ENCODE measurements at places on chromosomes 7 and 10.

- no peak for DNase-seq
These were observed 211.9 kb upstream of the VSTM2A start for GRCh38 chr7:54330216-54330800.

DNA sequence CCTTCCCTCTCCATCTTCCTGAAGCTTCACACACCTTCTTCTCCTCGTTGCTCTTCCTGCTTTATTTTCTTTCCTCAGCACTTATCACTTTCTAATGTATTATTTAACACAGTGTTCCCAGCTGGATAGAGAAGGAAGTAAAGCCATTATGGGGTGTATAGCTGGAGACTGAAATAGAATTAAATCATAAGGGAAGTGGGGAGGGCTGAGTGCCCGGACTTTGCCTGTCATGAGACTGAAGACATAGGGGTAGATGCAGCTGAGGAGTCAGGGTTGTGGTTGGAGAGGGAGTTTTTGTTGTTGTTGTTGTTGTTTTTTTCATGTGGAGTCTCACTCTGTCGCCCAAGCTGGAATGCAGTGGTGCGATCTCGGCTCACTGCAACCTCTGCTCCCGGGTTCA is 65.3 kb downstream of the GALNT11 start:
- DNase-seq = no peak

- no peak for DNase-seq
These were observed 35.2 kb upstream of the STOX1 start for GRCh38 chr10:68792115-68792514.

DNA sequence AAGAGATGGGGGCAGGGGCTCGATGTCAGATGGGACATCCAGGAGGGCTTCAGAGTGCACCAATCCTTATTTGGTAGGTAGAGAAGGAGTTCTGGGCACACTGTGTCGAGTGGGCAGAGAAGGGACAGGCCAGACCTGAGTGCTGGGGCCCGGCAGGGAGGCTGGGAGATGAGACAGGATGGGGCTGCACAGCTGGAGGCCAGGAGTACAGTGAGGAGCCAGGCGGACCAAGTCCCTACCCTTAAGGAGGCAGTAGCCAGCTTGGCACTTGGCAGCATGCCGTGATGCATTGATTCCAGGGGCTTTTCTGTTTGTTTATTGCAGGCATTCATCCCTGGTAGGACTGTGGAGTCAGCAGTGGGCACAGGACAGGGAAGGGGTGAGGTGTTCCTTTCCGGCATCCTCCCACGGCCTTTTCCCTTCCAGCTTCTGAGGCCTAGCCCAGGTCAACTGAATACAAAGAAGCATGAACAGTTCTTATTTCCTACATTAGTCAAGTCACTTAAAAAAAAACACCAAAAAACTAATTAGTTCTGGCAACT is 168.8 kb upstream of the CDCA7L start:
- no peak for DNase-seq

DNA sequence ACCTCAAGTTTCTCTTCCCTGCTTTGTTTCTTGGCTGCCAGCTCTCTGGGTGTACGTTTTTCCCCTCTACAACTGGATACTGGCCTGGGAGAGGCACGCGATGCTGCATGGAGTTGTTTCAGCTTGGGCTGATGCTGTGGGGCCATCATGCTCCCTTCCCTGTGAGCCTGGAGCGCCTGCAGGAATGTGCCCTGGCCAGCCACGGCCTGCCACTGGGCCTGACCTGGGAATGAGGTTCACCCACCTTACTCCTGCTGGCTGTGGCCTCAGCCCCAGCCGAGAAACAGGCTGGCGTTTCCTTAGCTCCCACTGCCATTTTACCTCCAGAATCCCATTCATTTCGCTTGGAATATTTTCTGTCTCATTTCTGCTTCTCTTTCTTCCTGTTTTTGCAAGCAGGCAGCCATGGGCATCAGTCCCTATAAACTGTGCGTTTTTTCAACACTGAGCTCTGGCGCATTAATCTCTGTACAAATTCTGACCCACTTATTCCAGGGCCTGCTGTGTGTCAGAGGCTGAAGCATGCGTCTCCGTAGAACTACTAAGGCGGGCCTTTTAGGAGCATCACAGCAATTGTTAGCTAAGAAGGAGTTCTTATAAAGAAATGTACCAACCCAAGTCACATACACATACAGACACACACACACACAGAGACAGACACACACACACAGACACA is 57.9 kb downstream of the GATA3 start:
- DNase-seq = no peak

DNA sequence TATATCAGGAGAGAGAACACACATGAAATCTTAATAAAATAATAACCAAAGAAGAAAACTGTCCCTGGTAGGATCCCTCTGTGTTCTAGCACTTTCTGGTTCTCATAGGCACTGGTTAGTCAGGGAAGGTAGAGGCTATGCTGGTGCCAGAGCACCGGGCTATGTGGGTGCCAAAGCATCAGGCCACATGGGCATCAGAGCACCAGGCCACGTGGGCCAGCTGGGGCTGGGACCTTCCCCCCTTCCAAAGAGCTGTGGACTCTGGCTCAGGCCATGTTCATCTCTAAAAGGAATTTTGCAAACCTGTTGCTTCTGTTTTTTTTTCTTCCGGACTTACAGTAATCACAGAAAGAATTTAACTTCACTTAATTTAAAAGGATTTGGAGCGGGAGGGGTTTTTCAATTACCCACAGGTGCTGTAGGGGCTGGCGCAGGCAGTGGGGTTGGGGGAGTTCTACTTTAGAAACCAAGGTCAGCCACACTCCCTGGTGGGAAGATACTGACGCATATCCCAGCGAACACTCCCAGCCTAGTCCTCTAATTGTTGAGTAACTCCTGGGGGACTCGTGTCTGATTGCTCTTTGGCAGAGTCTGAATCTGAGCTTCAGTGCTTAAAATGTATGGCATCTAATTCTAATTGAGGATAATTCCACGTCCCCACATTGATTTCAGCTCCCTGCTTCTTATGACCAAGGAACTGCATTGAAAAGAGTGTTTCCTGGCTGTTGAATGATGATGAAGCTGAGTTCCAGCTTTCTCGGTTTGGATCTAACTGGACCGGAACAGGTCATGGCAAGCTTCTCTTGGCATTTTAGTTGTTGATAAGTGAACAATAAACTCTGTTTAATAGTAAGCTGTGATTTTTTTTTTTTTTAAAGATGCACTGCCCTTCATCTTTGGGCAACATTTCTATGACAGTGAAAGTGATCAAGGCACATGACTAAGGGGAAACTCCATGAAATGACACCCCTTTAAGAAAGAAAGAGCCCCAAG is 110.7 kb upstream of the FZD8 start:
- DNase-seq = no peak

DNA sequence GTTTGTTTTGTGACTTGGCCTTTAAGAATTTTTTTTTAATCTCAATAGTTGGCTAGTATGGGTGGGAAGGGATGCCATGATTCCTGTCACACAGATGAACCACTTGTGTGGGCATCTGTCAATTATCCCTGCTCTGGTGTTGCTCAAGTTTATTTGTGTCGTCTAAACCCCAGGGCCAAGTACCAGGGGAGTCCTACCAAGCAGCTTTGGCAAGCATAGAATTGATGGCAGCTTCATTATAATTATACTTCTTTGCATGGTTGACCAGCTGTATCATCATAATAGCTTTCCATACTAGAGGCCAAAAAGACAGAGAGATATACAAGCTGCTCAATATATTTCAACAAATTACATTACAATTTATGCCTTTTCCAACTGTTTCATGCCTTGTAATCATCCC is 30.4 kb downstream of the SUGCT start:
- DNase-seq = no peak

GRCh38 chr10:7787150-7787856 is 490 bp downstream of the KIN start:
- no peak for DNase-seq

DNA sequence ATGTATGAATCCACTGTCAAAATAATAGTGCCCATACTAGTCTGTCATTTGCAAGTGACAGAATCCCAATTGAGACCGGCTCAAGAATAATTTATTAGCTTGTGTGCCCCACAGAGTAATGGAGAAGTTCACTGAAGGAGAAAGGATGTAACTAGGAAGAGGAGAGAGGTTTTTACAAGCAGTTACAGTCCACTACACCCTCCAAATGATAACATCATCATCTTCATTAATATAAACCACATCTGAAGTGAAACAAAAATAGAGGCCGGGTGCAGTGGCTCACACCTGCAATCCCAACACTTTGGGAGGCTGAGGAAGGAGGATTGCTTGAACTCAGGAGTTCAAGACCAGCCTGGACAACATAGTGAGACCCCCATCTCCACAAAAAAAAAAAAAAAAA is 226.8 kb downstream of the SKIDA1 start:
- no peak for DNase-seq

DNA sequence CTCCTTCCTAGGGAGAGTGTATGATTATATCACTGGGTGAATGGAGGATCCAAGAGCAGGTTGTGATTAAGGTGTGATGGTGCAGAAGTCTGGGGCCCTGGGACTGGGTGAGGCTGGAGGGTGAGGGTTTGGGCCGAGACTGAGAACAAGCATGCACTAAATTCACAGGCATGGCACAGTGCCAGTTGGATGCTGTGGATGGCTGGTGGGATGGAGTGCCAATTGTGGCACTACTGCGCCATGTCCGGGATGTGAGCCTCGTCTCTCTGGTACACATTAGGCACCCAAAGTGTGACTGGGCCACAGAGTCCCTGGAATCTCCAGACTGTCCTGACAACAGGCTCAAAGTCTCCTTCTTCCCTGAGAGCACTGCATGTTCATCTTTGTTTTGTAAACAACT is 208.1 kb downstream of the EMX2 start:
- no peak for DNase-seq

Measured in right kidney (tissue), 9 donors.